ENCODE measurements at places on chromosomes 11 and 22. TPM values are rescaled to one million over a fixed set of nuclear protein-coding genes. Genes with fewer than 3 reads are reported as not detected.

DNA sequence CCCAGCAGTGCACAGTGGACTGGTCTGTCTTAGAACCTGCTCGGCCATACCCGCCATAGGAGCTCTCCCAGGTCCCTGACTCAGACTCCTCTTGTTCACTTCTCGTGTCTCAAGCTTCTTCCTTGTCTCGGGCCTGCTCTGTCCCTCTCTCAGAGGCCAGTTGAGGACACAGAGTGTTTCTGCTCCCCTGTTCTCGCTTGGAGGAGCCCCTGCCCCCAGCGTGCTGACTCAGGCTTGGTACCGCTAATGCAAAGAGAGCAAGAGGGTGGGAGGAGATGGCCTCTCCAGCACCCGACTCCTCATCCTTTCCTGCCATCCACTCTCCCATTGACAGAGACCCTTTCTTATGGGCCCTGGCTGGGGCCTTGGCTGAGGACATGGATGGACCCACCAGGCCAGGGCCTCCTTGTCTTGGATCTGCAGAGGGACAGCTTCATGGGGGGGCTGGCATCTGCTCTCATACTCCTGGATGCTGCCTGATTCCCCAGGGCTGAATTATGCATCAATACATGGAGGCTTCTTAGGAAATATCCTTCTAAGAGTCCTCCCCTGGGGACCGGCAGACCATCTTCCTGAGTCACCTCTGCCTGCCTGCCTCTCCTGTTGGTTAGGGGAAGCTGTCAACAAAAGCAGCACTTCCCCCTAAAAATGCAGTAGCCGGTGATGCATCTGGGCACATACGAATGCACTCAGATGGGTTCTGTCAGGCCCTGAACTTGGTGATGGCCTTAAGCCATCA lies 15.9 kb downstream of the TSPAN18 start:
- no peak for DNase-seq

GRCh38 chr11:46947399-46948077 lies 11.0 kb downstream of the CSTPP1 start:
- no peak for DNase-seq

The SLC39A13 gene
- 50.5 TPM for total RNA-seq

GRCh38 chr11:11129118-11129517 lies 223.9 kb downstream of the CSNK2A3 start:
- DNase-seq, result no peak

- no peak for DNase-seq
Measured at GRCh38 chr11:68117853-68118470, 3.2 kb downstream of the CHKA start.

The PLAAT5 gene
- not detected for total RNA-seq

DNA sequence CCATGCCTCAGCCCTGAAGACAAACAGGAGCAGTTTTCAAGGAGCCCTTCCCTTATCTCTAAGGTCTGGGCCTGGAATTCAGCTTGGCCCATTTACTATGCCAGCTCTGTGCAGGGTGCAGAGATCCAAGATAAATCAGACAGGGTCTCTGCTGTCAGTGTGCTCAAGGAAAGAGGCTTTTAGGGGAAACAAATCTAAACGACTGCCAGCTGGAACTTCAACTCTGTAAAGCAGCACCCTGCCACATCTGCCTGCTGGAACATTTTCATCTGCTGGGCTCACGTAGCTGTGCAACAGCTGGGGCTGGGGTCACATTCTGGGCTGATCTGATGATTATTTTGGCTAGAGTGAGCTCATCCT lies 19.8 kb upstream of the EHF start:
- no peak for DNase-seq

GRCh38 chr11:28628412-28628811 lies 520.2 kb downstream of the METTL15 start:
- no peak for DNase-seq

- no peak for DNase-seq
Measured at GRCh38 chr11:123775289-123775688, 21.0 kb upstream of the OR6X1 start.

DNA sequence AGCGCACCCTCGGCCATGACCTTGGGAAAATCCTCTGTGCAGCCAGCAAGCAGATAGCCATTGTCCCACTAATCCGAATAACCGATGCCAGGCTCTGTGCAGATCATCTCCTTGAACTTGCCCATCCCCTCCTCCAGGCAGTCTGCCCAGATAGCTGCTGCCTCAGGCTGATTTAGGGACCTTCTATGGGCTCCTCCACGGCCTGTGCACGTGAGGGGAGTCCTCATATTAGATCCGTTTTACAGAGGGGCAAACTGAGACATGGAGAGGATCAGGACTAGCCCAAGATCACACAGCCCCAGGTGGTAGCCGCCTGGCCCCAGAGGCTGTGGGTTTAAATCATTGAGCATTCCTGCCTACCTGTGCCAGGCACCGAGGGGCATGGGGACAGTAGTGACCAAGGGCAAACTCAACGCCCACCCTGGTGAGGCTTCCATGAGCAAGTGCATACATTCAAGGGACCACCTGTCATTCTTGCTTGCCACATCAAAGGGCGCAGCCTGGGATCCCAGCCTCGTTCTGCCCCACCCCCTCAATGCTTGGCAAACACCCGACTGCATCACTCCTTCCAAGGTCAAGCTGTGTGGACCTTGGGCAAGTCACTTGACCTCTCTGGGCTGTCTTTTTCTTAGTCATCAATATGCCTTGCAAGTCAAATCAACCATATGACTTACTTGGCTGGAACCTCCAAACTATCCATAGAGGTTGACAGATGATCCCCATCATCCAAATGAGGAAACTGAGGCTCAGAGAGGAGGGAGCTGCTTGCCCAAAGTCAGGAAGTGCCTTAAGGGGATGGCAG lies 131.6 kb downstream of the MN1 start:
- DNase-seq, result peak; percentile 27

The MPZL3 gene
- total RNA-seq, result 7.1 TPM

GRCh38 chr11:92978271-92979111 lies 9.0 kb downstream of the MTNR1B start:
- DNase-seq, result peak; percentile 8

Measured in Daoy (cell line).